Thymus (tissue), 14 donors: ENCODE measurements at places on chromosomes 1 and 21. TPM values are rescaled to one million over a fixed set of nuclear protein-coding genes. Genes with fewer than 3 reads are reported as not detected.
A peak's percentile ranks its signal among the peaks of the same experiment; 100 is the strongest.

SYT2 gene
- total RNA-seq = 0.05 TPM

LCE2B gene
- 0.09 TPM for total RNA-seq

PLEKHO1 gene
- total RNA-seq = 74.8 TPM

GSTM1 gene
- total RNA-seq = 12.9 TPM

DNA sequence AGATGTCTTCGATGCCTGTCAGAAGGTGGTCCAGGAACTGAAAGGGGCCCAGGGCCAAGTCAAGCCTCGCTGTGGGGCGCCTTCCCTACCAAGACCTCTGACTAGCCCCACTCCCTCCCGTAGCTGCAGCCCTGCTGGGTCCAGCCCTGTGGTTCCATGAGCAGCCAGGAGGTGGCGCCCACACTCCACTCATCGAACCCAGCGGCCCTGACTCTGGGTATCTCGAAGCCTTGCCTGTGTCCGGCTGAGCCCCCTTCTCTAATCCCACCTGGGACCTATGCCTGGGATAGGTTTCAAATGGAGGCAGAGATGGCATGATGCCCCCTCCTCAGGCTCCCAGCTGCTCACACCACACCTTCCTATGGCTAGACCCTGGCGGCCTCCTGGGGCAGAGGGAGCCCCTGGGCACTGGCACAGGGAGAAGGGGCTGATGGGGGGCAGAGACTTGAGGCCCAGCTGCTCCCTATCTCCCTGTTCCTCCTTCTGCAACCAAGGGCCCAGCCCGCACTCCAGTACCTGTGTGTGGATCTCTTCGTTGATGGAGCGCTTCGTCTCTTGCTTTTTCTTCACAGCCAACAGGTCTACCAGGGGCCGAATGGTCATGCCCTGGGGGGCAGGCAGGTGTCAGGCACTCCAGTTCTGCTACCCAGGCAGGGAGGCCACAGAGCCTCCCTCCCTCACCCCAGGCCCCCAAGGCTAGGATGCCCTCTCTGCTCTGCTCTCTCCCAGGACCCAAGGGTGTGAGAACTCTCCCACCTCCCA lies 52.0 kb downstream of the SLC9A1 start:
- DNase-seq = no peak

DNA sequence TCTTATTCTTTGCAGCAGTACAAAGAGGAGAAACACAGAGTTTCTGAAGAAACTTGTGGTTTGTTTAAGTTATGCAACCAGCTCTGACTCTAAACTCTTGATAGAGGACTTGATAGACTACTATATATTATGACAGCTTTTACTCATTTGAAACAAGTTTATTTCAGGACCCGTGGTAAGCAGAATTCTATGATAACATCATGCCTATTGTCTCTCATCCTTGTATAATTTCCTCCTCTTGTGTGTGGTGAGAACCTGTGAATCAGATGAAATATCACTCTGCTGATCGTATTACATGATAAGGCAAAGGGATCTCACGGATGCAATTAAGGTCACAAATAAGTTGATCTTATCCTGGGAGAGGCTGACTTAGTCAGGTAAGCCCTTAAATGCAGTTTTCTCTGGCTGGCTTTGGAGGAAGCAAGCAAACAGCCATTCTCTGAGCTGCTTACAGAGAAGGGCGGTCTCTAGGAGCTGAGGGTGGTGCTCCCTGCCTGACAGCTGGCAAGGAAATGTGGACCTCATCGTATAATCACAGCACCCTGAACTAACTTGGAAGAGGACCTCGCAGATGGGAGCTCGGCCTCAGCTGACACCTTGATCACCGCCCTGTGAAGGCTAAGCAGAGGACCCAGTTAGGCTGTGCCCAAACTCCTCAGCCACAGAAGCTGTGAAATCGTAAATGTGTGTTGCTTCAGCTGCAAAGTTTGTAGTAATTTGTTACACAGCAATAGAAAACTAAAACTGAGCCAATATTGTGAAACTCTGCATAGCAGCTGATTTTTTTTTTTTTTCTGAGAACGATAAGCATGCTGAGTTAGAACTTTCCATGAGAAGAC lies 151.1 kb upstream of the DPT start:
- no peak for DNase-seq

DNA sequence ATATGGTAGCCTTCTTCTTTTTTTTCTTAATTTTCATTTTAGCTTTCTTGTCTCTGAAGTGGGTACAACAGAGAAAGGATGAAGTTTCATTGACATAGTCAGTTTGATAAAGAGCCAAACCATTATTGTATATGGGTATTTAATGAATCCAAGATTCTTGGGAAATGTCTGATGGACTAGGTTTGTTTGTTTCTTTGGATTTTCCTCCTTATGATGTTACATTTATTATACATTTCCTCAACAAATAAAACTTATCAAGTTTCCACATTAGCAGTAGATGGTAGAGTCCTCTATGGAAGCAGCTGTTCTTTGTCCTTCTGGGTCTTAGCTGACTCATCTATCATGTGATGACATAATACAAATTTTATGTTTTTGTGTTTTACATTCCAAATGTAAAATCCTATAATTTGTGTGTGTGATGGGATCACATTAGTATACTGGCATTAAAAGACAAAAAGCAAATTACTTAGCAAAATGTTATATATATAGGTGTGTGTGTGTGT lies 6.0 kb downstream of the COL24A1 start:
- no peak for DNase-seq

DNA sequence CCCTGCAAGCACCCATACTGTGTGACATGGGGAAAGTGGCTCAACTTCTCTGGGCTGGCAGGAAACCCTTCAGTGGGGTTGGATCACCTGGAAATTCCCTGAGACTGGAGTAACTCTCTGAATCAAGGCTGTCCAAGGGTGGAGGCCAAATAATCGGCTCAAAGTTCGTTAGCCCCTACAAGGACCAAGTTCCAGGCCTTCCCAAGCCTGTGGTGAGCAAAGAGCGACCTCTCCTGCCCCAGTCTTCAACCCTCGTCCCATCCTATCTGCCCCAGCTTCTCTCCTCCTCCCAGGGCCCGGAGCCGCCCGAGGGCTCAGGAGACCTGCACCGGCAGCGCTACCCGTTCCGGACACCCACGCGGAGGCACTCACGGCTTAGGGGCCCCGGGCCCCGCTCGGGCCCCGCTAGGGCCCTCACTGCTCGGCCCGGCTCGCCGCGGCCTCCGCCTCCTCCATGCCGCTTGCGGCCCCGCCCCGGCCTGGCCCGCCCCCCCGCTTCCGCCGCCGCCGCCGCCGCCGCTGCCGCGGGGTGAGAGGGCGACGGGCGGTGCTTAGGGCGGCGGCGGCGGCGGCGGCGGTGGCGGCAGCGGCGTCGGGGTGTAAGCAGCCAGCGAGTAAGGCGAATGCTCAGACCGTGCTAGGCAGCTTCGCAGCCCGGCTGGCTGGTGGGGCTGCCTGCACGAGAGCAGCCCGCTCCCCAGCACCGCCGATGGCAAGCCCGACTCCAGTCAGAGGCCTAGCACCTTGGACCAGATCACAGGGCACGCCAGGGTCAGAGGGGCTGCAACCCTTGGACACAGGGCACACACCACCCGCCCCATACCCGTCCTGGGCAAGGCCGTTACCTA lies at the start of gene POMGNT1:
POMGNT1 (minus strand) TSS at position 471 of the 848 bp plus-strand sequence. CDS start 613 bp downstream, outside the sequence.
- peak; percentile 25 for DNase-seq

- no peak for DNase-seq
Observed at GRCh38 chr1:162984699-162985098, 84.5 kb upstream of the RGS4 start.

- DNase-seq = no peak
Observed at GRCh38 chr1:55632058-55632457, 416.9 kb upstream of the USP24 start.

GRCh38 chr1:244768804-244769203 lies 66.7 kb upstream of the COX20 start:
- no peak for DNase-seq

GRCh38 chr1:204041803-204042505 lies 31.0 kb upstream of the SOX13 start:
- no peak for DNase-seq

DNA sequence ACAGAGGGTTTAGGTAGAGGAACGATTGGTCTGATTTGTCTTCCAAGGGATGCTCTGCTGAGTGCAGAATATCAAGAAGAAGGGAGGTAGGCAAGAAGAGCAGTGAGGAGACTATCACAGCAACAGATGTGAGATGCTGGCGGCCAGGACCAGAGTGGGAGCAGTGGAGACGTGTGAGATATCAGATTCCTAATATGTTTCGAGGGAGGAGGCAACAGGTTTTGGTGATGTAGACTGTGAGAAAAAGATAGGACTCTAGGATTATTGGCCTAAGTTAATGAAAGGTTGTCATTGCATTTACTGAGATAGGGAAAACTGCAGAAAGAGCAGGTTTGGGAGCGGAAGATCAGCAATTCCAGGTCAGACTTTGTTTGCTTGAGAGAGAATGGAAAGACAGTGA lies 182.9 kb downstream of the FMN2 start:
- no peak for DNase-seq
